ENCODE measurements at places on chromosomes 13 and 19. TPM values are rescaled to one million over a fixed set of nuclear protein-coding genes. Genes with fewer than 3 reads are reported as not detected.

DNA sequence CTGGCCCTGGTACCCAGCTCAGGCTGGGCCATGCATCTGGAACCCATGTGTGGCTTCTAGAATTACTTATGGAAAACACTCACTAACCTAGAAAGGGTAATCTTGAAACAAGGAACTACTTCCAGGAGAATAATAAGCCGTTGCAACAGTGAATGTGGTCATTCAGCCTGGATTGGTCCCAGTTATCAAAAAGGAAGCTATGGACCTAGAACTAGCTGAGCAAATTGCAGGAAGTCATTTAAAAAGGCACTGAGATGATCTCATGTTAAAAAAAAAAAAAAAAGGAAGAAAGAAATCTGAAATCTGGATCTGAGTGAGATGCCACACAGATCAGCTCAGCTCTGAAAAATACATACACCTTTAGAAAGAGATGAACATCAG lies 59.6 kb downstream of the DCT start:
- no peaks in the 10 kb centered on the region for H3K27me3 ChIP-seq
- DNase-seq: no peak
- H3K27ac ChIP-seq: no peak overlapping the region
- H3K4me1 ChIP-seq: no peaks in the 10 kb centered on the region

GRCh38 chr19:4032436-4032835 lies 24.9 kb downstream of the PIAS4 start:
- peak; percentile 72 for DNase-seq
- H3K27me3 ChIP-seq: no peaks in the 10 kb centered on the region
- no peaks in the 10 kb centered on the region for H3K4me1 ChIP-seq
- no peak overlapping the region for H3K27ac ChIP-seq

DNA sequence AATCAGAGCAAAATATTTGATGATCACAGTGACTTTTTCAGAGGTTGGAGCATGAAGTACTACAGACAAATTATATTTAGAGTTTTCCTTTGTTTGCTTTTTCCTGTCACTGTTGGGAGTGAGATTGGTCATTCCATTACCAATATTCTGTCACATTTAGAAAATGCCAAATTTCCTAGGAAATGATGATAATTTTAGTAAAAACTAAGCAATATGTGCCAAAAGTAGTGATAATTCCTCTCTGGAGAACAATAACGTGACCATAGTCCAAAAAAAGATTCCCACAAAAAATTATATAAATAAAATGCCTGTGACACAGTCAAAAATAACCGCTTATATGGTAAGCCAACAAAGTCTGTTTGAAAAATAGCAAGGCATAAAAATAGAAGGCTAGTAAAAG lies 2719.4 kb downstream of the PCDH9 start:
- DNase-seq: no peak
- no peaks in the 10 kb centered on the region for H3K27me3 ChIP-seq
- H3K36me3 ChIP-seq: no peaks in the 10 kb centered on the region
- H3K4me3 ChIP-seq: no peak overlapping the region
- H3K27ac ChIP-seq: no peak overlapping the region

DNA sequence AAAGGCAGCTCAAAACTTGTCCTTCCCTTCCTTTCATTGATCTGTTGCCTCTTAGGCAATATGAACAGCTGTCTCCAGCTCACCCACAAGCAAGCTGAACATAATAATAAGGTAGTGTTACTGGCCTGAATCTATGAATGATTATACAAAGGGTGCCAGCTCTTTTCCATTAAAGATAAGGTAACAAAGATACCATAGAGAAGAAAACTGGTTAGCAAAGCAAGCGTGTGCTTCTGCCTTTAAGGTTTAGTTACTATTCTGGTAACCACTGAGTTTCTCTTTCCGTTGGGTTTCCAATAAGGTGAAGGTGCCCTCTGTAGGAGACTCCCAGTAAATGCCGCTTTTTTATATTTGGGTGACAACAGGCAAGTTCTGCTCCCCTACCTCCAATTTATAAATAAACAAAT lies 12.1 kb upstream of the DACH1 start:
- H3K36me3 ChIP-seq: no peaks in the 10 kb centered on the region
- DNase-seq: no peak
- no peaks in the 10 kb centered on the region for H3K27me3 ChIP-seq
- no peak overlapping the region for H3K27ac ChIP-seq

- H3K36me3 ChIP-seq: no peaks in the 10 kb centered on the region
- peaks cover 3% of the 10 kb centered on the region for H3K4me1 ChIP-seq
- no peak overlapping the region for H3K27ac ChIP-seq
- no peak for DNase-seq
- H3K27me3 ChIP-seq: no peaks in the 10 kb centered on the region
These were observed 41.6 kb upstream of the C13orf42 start for GRCh38 chr13:51152701-51153100.

- H3K4me1 ChIP-seq: no peaks in the 10 kb centered on the region
- H3K4me3 ChIP-seq: no peak overlapping the region
- DNase-seq: no peak
- H3K27me3 ChIP-seq: no peaks in the 10 kb centered on the region
- H3K27ac ChIP-seq: no peak overlapping the region
These were observed 871.4 kb upstream of the GPC6 start for GRCh38 chr13:92355213-92355612.

CLEC17A gene
- total RNA-seq: not detected

- H3K27me3 ChIP-seq: no peaks in the 10 kb centered on the region
- no peak for DNase-seq
- H3K36me3 ChIP-seq: no peaks in the 10 kb centered on the region
- no peaks in the 10 kb centered on the region for H3K4me1 ChIP-seq
- H3K4me3 ChIP-seq: no peak overlapping the region
- H3K27ac ChIP-seq: no peak overlapping the region
These were observed 30.5 kb upstream of the TUBGCP3 start for GRCh38 chr13:112618501-112618900.

GRCh38 chr19:53606031-53606430 lies 25.8 kb upstream of the DPRX start:
- H3K27me3 ChIP-seq: no peaks in the 10 kb centered on the region
- no peaks in the 10 kb centered on the region for H3K4me1 ChIP-seq
- no peak overlapping the region for H3K27ac ChIP-seq
- no peak for DNase-seq

DNA sequence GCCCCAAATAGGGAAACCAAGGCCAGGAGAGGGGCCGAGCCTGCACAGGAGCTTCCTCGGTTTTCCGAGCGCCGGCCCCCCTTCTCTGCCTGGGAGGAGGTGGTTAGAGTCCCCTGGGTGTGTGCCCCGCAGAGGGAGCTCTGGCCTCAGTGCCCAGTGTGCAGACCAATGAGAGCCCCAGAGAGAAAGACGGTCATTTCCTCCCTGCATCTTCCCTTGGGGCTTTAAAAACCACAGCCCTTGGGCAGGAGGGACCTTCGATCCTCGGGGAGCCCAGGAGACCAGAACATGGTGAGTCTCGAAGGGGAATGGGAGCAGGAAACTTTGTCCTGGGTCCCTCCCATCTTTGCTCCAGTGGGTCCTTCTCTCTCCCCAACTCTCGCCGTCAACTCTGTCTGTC lies at the start of gene C5AR1:
TSS of gene C5AR1 (plus strand) at position 254 of the 400 bp plus-strand sequence. CDS start at position 289, 35 bp downstream.
- H3K36me3 ChIP-seq: no peaks in the 10 kb centered on the region
- peak within 1 kb of the TSS; percentile 36 for H3K4me3 ChIP-seq
- H3K4me1 ChIP-seq: peaks cover 11% of the 10 kb centered on the region
- H3K27me3 ChIP-seq: no peaks in the 10 kb centered on the region
